NCI-H1092 treated with DMSO at 0.1 percent for 48 hours (cell line): ENCODE measurements at places on chromosomes 3 and 15.

- no peak for DNase-seq
Measured at GRCh38 chr15:51193979-51194378, 99.3 kb upstream of the TNFAIP8L3 start.

- no peak for DNase-seq
Measured at GRCh38 chr15:93126148-93126547, 37.1 kb upstream of the RGMA start.

DNA sequence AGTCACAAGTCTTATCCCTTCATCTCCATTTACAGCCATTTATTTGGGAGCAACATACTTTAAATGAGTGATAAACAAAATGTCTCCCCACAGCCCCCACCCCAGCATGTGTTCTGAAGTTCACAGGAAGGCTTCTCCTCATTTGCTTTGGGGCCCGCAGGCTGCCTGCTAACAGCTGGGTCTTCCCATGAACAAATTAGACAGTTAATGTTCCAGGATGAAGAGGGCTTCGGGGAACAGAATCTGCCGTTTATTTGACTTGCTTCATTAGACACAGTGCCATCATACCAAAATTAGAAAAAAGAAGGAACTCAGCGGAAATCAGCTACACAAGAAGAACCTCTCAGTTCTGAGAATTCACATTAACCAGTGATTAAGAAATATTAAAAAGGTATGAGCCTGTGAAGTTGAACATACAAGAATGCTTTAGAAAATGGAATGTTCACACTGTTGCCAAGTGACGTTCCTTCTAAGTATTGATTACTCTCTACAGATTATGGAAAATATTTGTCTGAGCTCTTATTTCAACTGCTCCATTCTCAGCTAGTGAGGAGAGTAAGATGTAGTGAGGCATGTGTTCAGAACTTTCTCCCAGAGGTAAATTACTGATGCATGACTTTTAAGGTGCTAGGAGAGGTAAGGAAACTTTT, 107.5 kb upstream of the THBS1 start:
- DNase-seq = no peak

- DNase-seq = no peak
Measured at GRCh38 chr3:56889131-56889530, 87.4 kb upstream of the ARHGEF3 start.

DNA sequence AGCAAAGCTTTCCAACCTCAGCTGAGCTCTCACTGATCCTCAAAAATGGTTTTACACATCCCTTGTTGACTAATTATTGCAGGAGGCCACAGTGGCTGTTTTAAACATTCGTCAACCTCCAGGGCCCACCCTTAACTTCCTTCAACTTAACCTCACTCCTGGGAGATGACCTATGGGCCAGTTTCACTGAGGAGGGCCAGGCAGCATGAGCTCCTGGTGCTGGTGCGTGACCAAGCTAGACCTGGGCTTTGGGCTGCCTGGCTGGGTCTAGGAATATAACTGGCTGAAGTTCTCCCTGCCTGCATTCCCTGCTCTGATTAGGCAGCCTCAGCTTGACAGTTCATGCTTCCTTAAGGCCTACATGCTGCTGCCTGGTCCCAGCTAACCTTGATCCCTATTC, 273.7 kb upstream of the ATP11B start:
- no peak for DNase-seq

DNA sequence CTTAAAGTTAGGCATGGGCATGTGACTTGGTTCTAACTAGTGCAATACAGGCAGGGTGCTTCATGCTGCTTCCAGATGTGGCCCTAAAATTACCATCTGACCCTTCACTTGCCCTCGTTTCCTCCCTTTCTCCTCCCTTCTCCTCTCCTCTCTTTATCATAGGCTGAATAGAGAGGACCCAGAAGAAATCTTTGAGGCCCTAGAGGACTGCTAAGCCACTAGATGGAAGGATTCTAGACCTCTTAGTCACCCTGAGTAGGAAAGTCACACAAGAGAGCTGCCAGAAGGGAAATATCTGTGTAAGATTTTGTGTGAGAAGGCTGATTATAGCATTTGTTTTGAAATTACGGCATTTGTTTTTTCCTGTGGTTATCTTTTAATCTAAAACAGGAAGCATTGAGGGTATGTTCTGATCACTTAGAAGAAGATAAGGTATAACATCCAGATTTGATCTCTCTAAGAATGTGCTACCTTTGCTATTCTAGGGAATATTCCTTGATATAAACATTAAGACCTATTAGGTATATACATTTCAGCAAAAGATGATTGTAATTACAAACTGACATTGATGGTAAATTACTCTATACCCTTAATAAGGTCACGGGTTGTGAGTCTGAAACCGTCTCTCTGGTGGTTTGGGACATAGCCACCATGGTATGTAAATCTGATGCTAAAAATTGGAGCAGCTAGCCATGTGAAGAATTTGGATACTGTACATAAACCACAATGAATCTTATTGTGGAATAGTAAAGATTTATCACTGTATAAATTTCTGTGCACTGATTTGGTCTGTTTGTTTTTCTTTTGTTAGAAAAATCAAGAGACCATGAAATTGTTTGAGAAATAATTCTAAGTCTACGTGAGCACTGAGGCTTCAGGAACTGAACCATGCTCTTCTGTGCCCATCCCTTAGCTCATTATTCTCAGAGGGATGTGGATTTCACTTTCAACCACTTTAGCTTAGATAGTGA, 84.1 kb downstream of the TP63 start:
- no peak for DNase-seq

- no peak for DNase-seq
Measured at GRCh38 chr3:140588558-140588957, 89.3 kb upstream of the TRIM42 start.

- peak; percentile 69 for DNase-seq
Measured at GRCh38 chr15:85785887-85786780, 8.6 kb downstream of the KLHL25 start.
